H4 (cell line): ENCODE measurements at places on chromosomes 13 and 19.

GRCh38 chr19:56725829-56726424 is 54.4 kb upstream of the ZNF835 start:
- peak; percentile 49 for DNase-seq

- no peak for DNase-seq
These were observed 102.0 kb downstream of the ATP11A start for GRCh38 chr13:112791663-112792440.

- DNase-seq: no peak
These were observed 20.6 kb downstream of the KLF5 start for GRCh38 chr13:73079359-73079758.

- DNase-seq: peak; percentile 16
These were observed 420.4 kb downstream of the NDFIP2 start for GRCh38 chr13:79901336-79901735.

DNA sequence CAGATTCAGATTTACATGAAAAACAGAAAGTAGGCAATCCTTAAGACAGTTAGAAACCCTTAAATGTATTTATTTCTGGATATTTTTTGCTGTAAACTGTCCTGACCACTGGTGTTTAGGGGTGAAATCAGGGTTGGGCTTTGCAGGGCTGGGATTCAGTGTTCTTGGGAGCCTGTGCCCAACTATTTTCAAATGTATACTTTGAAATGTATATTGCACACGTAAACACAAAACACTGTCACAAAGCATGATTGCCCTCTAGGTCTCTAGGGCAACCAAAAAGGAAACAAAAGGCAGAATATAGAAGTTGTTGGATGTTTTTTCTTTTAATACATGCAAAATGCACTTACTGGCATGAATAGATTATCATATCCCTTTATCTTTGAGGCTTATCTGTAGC is 1185.4 kb downstream of the DIAPH3 start:
- no peak for DNase-seq

DNA sequence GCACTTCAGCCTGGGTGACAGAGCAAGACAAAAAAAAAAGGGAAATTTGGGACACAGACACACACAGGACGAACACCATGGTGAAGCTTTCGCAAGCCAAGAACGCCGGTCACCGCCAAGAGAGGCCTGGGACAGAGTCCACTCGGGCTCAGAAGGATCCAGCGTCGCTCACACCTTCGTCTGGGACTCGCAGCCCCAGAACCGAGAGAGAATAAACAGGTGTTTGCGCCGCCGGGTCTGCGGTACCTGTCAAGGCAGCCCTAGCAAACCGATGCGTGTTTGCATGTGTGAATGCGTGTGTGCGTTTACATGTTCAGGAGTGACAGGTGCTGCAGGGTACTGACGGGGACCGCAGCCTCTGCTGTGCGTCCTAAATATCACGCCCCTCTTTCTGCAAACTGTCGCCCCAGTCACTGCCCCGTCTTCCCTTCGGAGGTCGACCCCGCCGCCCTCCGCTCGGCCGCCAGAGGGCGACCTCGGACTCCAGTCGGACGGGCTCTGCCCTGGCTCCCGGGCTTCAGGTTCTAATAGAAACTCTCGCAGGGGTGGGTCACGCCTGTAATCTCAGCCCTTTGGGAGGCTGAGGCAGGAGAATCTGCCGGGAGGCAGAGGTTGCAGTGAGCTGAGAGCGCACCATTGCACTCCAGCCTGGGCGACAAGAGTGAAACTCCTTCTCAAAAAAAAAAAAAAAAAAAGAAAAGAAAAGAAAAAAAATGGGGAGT is 11.8 kb upstream of the CSNK1G2 start:
- peak; percentile 41 for DNase-seq

- no peak for DNase-seq
These were observed 174.3 kb downstream of the IRS2 start for GRCh38 chr13:109611912-109612691.

- no peak for DNase-seq
These were observed 87.3 kb upstream of the ABCC4 start for GRCh38 chr13:95388420-95389079.
